GM12892 (cell line): ENCODE measurements at places on chromosomes 12 and 14.

DNA sequence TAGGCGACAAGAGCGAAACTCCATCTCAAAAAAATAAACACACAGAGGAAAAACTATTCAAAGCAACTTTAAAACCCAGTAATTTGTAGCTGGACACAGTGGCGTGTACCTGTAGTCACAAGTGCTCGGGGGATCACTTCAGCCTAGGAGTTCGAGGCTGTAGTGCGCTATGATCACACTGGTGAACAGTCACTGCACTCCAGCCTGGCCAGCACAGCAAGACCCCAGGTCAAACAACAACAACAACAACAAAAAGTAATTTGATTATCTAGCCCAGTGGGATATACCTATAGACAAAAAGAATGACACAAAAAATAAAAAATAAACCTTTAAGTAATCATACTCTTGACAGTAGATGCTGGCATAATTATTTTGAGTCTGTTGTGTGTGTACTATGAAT is 29.3 kb downstream of the STX2 start:
- DNase-seq = no peak

DNA sequence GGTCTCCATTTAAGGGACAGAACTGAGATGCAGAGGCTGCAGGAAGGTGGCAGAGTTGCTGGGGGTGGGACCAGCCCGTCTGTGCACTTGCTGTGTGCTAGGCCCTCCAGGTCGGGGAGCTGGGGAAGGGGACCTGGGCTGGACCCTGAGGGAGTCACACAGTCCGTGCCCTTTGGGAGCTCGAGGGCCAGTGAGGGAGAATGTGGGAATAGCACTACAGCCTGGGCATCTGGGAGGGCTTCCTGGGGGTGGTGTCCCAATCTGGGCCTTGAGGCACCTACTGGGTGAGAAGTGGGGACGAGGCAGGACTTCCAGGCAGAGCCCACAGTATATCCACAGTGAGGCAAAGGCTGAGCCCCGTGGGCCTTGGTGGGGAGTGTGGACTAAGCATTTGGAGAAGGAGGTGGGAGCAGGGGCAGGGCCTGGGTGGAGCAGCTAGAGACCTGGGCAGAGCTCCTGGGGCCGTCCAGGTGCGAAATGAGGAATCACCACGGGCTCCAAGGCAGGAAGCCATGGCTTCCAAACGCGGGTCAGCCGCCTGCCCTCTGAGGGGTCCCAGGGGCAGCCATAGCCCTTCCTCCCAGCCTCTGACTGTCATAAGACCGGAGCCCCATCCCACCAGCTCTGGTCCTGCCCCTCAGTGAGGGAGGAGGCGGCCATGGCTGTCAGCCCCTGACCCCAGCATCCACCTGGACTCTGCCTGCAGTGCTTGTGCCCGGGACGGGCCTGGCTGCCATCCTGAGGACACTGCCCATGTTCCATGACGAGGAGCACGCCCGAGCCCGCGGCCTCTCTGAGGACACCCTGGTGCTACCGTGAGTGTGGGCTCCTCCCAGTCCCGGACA is 6.6 kb downstream of the ASPG start:
- DNase-seq = no peak

DNA sequence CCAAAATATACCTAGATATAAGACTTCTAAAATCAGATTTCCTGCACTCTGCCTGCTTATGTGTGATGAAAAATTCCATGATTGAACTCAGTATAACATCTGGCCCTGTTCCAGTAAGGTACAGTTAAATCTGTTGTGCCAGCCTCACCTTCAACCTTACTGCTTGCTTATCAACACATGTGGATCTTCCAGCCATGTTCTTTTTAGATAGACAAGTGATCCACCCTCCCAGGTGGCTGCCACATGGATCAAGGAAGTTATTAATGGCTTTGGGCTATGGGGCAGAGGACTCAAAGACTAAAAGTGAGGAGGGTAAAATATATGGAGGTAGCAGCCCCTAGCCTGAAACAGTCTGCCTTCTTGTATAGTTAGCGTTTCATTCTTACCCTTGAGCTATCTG is 25.3 kb upstream of the MAGOHB start:
- no peak for DNase-seq

DNA sequence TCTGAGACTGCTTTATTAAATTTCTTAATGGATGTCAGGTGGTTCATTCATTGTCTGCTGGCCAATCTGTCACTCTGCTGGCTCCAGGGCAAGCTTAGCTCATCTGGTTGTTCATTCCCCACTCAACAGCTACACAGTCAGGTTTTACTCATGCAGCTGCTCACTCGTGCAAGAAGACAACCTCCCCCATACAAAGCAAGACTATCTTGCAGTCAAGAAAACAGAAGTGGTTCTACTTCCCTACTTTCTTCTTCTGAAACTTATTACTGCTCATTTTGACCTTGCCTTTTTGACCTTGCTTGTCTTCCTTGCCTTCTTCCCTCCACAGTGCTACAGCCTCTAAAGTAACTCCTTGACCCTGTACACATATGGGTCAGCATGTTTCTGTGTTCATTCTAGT is 277.9 kb downstream of the SSPN start:
- peak; percentile 29 for DNase-seq

DNA sequence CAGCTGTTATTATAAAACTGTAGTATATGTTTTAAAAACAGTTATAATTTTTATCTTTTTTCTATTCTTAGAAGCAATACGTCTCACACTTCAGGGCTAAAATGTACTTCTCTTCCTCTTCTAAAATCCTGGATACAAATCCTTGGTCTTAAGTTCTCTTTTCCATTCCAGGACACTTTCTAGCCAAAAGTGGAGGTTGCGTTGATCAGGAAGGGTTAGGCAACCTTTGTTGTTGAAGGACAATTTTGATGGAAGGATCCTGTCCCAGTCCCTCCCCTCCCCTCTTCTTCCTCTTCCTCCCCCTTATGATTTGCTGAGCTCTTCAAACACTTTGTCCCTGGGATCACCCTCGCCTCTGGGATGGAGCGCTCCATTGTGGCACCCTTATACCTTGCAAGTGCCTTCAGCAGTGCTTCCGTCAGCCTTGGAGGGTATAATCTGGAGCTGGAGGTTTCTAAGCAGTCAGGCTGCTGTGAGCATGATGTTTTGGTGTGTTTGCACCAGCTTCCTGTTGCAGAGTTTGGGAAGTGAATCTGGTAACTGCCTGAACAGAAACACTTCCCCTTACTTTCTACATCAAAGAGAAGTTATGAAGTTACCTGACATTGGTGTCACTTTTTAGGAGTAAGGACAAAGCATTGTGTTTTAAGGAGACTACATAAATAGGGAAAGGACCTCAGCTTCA is 87.4 kb upstream of the SLC38A2 start:
- DNase-seq = no peak

GRCh38 chr12:79886917-79887519 is 47.9 kb downstream of the PPP1R12A start:
- DNase-seq = no peak

DNA sequence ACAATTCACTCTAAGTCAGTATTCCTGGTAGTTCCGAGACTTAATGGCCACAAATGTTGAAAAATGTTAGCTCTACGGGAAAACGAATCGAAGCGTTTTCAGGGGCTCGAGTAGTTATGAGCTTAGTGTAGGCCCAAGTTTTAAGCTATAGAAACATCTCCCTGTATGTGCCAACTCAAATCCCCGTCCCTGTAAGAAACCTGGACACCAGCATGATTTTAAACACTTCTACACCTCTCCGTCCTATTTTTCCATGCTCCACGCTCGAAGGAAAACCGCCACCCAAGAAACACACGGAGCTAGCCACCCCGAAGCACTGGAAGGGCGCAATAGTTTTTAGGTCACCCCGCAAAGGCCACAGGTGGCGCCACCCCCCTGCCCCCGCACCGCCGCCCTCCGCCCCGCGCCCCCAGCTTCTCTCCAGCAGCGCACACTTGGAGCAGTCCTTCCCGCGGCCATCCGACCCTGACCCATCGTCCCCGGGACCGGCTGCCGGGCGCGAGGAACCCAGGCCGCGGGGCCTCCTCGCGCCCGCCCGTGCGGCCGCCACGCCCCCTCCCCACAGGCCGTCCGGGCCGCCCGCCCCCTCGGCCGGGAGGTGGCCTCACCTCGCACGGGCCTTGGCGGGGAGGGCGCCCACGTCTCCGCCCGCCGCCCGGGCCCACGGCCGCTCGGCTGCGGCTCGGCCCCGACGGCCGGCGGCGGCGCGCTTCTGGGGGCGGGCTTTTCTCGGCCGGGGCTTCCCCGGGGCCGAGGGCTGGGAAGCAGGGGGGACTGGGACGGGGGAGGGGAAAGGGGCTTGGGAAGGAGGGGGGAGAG is 522 bp downstream of the R3HDM2 start:
- no peak for DNase-seq

DNA sequence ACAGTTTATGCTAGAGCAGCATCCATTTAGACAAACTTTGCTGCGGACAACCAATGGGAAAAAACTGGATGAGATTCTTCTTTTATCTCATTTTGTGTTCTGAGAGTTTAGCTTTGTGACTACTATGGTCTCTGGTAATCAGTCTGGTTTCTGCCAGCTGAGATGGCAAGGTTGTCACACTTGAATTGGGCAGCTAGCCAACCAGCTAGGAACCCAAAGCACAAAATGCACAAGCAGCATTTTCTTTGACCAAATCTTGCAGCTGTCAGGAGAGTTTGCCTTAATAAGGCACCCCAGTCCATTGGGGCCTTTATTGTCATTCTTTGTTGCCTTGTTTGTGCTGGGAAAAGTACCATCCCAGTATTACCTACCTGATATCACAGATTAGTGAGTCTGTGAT is 34.0 kb upstream of the ETV6 start:
- no peak for DNase-seq

DNA sequence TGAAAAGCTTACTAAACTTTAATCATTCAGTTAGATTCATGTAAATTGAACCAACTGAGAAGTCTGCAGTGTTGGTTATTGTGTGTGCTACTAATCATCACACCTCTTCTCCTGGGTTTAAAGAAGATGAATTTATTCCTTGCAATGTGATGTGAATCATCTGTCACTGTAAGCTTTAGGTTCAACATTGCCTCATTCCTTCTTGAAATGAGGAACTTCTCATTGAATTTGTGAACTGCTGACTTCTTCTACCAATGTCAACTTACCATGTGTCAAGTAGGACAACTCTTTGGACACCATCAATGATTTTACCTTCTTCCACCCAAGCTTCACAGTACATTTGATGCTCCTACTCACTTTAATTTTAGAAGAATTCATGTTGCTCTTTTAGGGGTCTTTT is 17.4 kb upstream of the PRB2 start:
- no peak for DNase-seq

- no peak for DNase-seq
Observed at GRCh38 chr14:92644171-92644969, 104.1 kb downstream of the LGMN start.

GRCh38 chr14:104746934-104747481 is 5.9 kb upstream of the SIVA1 start:
- no peak for DNase-seq

GRCh38 chr14:91381801-91382670 is 35.6 kb downstream of the CCDC88C start:
- DNase-seq = no peak

- no peak for DNase-seq
Observed at GRCh38 chr12:63129927-63130326, 21.1 kb downstream of the AVPR1A start.

- DNase-seq = no peak
Observed at GRCh38 chr12:33555128-33555527, 115.5 kb upstream of the SYT10 start.

DNA sequence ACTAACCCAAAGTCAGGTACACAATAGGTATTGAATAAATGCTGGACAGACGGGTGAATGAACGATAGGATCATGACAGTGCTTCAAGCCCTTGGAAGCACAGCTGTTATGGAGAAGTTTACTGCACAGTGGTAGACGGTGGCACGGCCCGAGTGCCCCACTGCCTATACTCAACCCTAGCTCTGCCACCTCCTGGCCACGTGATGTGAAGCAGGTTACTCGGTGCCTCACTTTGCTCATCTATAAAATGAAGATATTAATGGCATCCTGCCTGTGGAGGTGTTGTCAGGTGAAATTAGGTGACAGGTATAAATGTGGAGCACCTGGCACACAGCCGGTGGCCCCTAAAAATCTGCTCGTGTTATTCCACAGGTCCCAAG is 5.8 kb downstream of the ASB2 start:
- no peak for DNase-seq

DNA sequence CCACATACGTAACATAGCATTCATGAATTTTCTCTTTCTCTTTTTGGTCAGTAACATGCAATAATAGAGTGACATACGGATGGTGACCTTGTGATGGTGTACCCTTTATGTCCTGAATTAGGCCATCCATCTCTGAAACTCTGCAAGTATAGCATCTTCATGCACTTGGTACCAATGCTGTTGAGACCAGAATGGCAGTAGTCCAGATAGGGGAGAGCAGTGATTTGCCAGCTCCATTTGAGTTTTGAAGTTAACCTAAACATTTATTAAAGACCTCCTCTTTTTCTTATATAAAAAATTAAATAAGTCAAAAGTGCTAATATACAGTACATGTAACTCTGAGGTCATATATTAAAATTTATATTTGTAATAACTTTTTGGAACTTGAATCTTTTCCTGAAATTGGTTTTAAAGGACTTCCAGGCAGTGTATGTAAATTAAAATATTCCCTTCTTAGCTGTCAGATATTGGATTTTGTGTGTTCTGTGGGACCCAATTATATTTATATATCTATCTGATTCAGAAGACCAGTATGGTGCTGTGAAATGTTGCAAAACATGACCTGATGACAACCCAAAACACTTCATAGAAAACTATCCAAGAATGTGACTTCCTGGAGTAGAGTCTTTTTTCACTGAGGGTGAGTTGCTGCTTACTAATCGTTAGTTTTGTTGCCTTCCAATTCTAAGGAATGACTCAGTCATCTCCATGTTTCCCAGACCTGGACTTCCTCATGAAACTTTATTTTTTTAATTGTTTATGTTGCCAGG is 3.5 kb downstream of the ELK3 start:
- DNase-seq = no peak

GRCh38 chr12:116592731-116593130 is 33.5 kb downstream of the MAP1LC3B2 start:
- no peak for DNase-seq

GRCh38 chr12:12715459-12716150 is 1.6 kb upstream of the CDKN1B start:
- DNase-seq = no peak

DNA sequence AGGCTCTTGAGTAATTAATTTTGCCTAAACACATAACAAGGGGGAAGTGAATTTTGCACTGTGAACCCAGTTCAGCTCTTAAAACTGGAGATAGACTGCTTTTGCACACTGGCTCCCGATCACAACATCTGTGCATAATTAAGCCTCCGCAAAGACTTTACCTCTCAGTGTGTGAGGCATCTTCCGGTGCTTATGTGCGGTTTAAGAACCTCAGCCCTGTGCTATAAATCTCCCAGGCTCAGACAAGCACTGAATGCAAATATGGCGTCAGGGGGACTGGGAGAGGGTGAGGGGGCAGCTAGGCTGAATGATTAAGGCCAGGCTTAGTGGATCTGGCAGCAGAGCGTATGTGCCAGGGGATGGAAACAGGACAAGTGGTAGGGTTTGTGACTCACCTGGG is 103.3 kb downstream of the ADCK1 start:
- DNase-seq = no peak

GRCh38 chr14:79571366-79571765 is 639.9 kb downstream of the DIO2 start:
- DNase-seq = no peak

DNA sequence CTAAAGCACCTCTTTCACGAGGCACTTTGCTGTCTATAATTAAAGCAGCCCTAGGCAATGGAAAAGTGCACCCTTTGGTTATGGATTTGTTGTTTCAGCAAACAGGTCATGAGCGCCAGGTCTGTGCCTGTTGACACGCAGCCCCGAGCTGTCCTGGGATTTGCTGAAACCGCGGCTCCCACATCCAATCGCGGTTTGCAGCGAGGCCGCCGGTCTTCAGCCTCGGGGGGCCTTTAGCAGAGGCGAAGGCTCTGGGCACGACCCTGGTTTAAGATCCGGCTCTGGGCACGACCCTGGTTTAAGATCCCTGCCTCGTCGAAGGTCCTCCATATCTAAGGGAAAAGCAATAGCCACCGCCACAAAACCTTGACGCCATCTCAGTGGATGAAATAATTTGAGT is 79.2 kb downstream of the GLT1D1 start:
- DNase-seq = no peak
